RPMI7951 (cell line): ENCODE measurements at places on chromosomes 16 and 17. TPM values are rescaled to one million over a fixed set of nuclear protein-coding genes. Genes with fewer than 3 reads are reported as not detected.

DNA sequence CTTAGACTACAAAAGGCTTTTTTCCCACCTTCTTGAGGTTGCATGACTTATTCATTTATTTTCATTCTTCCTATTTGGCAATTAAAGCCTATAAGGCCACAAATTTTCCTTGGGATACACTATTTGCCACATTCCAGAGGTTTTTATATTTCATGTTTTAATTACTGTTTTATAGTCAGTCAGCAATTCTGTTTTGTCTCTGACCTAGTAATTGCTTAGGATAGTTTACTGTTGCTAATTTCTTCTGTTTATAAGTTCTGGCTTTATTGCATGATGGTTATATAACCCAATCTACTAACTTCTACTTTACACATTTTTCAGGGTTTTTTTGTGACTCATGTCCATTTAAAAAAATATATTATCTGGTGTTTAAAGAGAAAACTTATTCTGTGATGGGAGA, 2.5 kb downstream of the ZNF23 start:
- DNase-seq = no peak

GRCh38 chr16:14005335-14005734, 65.8 kb upstream of the MRTFB start:
- no peak for DNase-seq

DNA sequence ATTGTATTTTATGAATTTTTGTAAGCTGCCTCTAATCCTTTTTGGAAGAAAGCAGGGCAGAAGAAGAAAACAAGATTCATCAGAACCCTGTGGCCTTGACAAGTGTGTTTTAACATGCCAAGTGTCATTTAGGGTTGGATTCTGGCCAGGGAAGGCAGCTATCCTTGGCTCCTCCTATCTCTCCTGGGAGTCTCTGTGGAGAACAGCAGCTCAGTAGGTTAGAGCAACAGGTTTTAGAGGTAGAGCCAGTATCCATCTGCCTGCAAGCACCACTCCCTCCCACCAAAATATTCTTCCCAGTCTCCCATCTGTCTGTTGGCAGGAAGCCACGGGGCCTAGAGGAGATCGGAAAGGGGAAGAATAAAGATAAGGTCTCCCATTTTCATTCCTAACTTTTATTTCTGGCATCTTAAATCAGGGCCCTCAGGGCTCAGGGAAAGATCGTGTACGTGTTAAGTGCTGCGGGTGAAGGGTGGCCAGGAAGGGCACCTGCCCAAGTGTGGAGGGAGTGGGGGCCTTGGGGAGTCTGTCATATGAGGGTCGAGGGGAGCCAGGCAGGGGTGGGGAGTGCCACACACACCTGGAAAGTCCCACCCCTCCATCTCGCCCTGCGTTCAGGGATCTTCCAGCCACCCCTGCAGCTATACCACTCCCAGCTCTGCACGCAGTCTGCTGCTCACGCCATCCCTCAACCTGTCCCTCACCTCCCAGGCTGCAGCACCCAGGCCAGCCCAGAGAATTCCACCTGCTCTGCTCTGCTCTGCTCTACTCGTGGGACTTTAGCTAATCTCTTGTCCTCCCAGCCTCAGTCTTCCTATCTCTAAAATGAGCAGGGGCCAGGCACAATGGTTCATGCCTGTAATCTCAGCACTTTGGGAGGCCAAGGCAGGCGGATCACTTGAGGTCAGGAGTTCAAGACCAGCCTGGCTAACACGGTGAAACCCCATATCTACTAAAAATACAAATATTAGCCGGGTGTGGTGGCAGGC, 17.1 kb upstream of the CPSF4L start:
- no peak for DNase-seq

DNA sequence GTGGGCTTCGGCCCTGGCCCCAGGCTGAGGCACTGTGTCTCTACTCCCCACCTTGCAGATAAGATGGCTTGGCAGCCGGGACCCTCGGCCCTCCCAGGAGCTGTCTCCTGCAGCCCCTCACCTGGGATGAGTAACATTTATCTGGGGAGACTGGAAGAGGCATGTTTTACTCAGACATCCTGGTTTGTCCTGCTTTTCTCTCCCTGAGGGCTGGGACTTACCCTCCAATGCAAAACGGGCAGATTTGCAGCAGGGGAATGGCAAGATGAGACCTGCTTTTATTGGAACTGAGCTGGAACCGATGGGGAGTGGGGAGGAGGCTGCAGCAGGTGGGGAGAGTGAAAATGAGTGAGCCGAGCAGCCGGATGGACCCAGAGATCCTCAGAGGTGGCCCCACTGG, 27.3 kb upstream of the UBE2G1 start:
- no peak for DNase-seq

DNA sequence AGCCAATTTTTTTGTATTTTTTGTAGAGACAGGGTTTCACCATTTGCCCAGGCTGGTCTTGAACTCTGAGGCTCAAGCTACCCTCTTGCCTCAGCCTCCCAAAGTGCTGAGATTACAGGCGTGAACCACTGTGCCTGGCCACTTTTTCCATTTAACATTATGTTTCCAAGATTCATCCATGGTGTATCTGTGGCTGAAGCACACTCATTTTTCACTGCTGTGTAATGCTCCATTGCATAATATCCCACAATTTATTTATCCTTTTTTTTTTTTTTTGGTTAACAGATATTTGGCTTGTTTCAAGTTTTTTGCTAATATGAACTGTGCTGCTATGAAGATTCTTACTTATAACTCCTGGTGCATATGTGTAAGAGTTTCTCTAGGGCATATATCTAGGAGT, 1.9 kb upstream of the NUP93 start:
- DNase-seq = no peak

- no peak for DNase-seq
These were observed 4.9 kb downstream of the ALOX15 start for GRCh38 chr17:4636474-4637100.

- peak; percentile 25 for DNase-seq
These were observed 613 bp downstream of the ECI1 start for GRCh38 chr16:2250652-2251295.

DNA sequence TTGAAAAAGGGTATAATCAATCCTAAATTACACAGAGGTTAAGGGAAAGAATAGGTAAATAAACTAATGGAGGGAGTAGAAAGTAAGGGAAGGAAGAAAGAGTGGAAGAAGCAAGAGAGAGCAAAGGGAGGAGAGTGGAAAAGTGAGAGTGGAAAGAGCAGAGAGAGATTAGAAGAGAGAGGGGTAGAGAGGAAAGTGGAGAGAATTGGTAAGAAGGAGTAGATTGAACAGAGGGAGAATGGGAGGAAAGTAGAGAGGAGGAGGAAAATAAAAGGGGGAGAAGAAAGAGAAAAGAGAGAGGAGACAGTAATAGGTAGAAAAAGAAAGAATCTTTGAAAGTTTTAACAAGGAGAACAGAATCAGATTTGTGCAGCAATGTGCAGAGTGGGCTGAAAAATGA, 24.9 kb downstream of the TERB1 start:
- DNase-seq = no peak

DNA sequence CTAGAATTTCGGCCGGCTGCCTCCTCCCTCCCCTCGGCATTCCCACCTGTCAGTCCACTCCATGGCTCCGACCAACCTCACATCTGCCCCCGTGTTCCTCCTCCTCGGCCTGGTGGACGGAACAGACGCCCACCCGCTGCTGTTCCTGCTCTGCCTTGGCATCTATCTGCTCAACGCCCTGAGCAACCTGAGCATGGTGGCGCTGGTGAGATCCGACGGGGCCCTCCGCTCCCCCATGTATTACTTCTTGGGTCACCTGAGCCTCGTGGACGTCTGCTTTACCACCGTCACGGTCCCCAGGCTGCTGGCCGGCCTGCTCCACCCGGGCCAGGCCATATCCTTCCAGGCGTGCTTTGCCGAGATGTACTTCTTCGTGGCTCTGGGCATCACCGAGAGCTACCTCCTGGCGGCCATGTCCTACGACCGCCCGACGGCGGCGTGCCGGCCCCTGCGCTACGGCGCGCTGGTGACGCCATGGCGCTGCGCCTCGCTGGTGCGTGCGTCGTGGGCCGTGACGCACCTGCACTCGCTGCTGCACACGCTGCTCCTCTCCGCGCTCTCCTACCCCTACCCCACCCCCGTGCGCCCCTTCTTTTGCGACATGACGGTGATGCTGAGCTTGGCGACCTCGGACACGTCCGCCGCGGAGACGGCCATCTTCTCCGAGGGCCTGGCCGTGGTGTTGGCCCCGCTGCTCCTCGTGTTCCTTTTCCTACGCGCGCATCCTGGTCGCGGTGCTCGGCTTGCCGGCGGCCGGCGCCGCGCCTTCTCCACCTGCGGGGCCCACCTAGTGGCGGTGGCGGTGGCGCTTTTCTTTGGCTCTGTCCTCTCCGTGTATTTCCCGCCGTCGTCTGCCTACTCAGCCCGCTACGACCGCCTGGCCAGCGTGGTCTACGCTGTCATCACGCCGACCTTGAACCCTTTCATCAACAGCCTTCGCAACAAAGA, at the start of gene OR3A2:
Gene OR3A2, minus strand, starts transcription at position 440 of the 948 bp plus-strand sequence.
- no peak for DNase-seq

DNA sequence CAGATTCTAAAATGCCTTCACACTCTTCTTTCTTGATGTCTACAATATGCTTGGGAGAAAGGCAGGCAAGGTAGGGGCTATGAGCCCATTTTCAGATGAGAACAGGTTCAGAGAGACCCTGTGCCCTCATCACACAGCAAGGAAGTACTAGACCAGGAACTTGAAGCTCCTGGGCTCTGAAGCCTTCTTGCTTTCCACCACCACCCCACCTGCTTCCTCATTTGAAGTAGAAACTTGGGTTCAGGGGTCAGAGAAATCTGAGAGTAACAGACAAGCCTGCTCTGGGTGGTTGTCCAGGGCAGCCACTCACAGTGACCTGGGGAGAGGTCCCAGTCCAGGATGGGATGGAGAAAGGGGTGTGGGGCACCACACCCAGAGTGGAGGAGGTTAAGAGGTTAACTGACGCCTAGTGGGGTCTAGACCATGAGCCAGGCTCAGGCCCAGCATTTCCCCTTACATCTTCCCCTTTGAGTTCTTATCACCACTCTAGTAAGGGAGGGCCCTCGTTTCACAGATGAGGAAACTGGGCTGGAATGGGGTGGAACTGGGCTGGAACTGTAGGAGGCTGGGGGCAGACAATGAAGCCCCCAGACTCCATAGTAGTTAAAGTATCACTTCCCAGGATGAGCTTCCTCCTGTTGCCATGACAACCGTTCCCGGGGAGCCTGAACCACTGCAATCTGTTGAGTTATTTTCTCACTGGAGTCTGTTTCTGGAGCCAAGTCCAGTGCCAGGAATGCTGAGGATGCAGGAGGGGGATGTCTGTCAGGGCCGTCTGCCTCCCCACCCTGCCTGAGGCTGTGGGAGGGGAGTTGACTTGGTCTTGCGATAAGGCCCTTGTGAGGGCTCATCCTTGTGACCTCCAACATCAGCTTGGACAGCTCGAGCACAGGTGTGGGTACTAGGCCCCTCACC, 16.2 kb upstream of the PHF12 start:
- no peak for DNase-seq

- no peak for DNase-seq
These were observed 189.1 kb downstream of the CEP112 start for GRCh38 chr17:66002812-66003211.

- DNase-seq = peak; percentile 57
These were observed 12.7 kb downstream of the JUP start for GRCh38 chr17:41773731-41774193.

GRCh38 chr17:65074778-65075250, 18.3 kb upstream of the GNA13 start:
- no peak for DNase-seq

DNA sequence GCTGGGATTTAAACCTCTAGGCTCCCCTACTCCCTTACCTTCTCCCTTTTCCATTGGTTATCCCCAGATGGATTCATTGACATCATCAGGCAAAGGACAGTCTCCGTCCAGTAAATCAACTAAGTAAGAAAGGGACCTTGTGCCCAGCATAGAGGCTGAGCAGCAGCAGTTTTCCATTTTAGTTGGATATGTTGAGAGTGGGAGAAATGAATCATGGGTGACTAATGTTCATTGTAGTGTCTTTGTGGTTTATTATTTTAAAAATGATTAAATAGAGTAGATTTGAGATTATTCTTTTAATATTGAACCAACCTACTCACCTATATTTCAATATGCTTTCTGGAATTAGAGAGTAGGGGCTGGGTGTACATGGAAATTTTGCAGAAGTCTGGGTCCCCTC, 99.4 kb upstream of the CACNG3 start:
- no peak for DNase-seq

DNA sequence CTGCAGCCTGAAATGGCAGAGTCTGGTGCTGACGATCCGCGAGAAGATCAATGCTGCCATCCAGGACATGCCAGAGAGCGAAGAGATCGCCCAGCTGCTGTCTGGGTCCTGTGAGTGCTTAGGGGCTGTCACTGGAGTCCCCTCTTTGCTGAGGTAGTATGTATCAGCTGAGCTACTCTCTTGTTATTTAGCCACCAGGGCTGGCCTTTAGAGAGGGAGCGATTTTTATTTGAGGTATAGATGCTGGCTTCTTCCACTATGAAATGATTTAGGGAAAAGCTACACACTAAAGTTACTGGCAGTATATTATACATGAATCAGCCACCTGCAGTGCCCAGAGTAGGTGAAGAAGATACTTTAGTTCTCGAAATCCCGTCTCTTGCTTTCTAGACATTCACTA, 2.6 kb downstream of the CDK5RAP3 start:
- no peak for DNase-seq

DNA sequence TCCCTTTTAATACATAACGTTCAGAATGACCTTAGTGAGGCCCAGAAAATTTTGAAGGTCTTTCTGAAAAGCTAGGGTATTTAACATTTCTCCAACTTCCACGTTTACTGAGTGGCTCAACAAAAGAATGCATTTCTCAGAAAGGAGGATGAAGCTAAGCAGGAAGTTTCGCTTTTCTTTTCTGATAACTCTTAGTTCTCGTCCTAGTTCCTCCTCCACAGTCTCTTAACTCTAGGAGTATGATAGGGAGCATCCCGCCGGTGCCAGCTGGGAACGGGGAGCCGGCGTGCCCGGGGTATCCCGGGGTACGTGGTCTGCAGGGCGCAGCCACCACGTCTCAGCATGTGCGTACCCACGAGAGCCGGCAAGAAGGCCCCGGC, 363 bp downstream of the KARS1 start:
- no peak for DNase-seq

DNA sequence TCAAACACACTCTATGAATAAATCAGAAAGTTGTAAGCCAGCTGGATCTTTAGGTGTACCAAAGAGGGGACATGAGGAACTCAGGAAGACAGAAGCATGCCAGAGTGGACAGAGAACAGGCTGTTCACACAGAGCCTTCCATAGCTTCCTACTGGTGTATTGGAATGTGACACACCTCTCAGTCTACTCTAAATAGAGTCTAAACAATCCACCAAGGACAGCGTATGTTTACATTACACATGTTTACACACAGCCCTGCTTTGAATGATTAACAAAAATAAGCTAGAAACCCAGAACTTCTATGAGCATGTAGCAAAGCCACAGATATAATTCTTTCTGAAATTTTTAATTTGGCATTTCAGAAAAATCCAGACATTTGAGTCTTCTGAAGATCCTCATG, 1279.0 kb upstream of the CDH8 start:
- no peak for DNase-seq

- DNase-seq = no peak
These were observed 1.4 kb downstream of the CARHSP1 start for GRCh38 chr16:8867216-8867931.

GRCh38 chr16:17827313-17827712, 356.6 kb upstream of the XYLT1 start:
- DNase-seq = peak; percentile 51

GRCh38 chr16:8773537-8773936, 23.9 kb downstream of the TMEM186 start:
- DNase-seq = no peak

The CARD14 gene
- 0.20 TPM in 1 of 2 replicates, not detected in the other for total RNA-seq

The TEX19 gene
- total RNA-seq = 0.24 TPM in 1 of 2 replicates, not detected in the other

The CSH2 gene
- total RNA-seq = not detected in 2 replicates

The KRT9 gene
- total RNA-seq = not detected in 2 replicates

The ARL5C gene
- total RNA-seq = not detected in 2 replicates

The RUNDC3A gene
- total RNA-seq = 0.12 TPM in 1 of 2 replicates, not detected in the other

The TRIM72 gene
- total RNA-seq = not detected in 2 replicates
